ENCODE measurements at places on chromosomes 11 and 22.

DNA sequence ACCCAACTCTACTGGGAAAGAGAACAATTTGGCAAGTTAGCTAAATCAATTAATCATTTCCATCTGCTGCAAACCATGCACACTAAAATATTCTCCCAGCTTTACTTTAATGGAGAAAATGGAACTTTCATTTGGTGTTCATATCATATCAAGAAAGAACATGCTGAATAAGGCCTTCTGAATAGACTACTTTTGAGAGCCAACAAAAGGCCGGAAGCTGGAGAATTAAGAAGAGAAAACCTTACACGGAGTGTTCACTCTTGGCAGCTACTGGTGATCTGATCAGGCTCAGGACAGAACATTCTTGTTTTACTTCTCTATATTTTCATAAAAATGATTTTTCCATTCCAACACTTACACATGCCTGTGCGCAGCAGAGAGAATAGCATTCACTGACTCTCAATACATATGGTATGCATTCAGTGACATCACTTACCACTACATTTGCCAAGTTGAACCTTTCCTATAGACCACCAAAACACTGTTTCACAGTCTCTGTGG is 165.3 kb downstream of the TTC28 start:
- DNase-seq, result no peak

DNA sequence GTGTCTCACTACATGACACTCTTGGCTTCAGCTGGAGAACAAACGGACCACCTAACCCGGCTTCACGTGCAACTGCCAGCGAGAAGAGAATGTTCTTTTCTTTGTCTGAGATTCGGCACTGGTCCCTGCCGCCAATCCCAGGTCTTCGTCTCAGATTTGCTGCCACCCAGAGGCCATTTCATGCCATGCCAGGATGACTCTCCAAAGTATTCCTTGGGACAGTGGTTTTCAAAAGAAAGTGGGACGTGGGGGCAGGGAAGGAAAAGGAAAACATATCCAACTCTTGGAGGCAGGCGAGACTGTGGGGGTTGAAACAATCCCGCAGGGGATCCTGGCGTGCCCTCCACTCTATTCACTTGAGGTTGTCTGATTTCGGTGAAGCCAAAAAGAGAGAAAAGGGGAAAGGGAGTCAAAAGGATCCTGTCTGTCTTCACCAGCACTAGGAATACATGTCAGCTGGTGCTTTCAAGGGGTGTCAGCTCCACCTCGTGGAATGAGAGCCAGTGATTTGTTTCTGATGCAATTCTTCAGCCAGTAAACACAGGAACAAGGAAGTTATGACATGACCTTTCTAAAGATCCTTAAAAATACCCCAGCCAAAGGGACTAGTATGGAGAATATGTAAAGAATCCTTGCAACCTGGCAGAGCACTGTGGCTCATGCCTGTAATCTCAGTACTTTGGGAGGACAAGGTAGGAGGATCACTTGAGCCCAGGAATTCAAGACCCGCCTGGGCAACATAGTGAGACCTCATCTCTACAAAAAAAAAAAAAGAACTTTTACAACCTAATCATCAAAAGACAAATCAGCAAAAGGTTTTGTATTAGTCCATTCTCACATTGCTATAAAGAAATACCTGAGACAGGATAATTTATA is 41.0 kb upstream of the APLNR start:
- DNase-seq, result peak; percentile 75

DNA sequence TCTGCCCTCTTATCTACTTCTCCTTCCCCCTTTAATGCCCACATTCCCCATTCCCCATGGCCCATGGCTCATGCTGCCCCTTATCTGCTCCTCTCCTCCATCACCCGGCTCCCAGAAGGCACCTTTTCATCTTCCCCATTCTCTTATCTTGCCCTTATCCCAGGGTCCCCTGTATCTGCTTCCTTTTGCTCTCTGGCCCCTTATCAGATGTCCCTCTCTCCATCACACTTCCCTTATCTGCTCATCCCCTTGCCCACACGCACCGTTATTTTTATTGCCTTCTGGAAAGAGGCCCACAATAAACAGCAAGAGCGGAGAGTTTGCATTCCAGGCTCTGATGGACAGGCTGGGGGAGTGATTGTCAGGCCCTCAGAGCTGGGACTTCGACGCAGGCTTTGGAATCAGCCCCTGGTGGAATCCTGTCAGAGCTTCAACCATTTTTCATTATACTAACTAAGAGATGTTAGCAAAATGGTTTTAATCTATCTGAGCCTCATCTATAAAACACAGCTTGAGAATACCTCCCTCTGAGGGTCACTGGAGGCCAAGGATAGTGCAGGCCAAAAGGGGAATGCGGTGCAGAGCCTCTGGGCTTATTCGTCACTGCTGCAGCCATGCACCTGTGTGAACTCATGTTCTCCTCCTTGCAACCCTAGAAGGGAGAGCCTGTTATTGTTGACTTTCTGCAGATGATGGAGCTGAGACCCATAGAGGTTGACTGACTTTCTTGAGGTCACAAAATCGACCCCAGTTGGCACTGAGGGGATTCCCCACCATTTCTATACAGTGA is 37.0 kb upstream of the LRRC55 start:
- no peak for DNase-seq

DNA sequence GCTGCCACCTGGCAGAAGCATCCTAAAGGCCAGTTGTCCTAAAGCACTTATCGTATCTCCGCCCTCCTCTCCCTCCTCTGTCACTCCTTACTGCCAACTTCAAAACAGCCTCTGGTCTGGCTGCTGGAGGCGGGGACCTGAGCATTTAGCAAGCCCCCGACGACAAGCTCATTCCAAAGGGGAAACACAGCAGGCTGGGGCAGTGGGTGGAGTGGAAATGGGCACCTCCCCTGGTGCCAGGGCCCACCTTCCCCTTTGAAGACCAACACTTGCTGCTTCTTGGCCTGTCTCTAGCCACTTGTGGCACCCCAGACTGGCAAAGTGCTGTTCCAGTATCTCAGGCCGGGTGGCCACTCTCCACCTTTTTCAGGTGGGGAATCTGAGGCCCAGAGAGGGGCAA is 3.6 kb downstream of the MAP3K11 start:
- DNase-seq, result no peak

GRCh38 chr11:79122759-79123158 is 318.1 kb downstream of the TENM4 start:
- DNase-seq, result no peak

DNA sequence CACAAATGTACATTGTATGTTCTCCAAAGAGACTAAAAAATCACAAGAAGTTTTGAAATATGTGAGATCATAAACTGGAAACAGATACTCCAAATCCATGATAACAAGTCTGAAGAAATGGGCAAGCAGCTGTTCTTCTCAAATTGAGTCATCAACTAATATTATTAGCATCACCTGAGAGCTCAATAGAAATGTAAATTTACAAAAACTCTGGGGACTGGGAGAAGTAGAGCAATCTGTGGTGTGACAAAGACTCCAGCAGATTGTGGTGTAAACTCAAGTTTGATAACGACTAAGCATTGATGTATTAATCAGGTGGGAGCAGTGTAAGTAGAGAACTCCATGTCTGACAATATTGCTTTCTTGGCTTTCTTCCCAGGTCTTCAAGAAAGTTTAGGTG is 53.2 kb downstream of the GLYATL1 start:
- DNase-seq, result no peak

- DNase-seq, result no peak
Observed at GRCh38 chr22:48357961-48358360, 1469.7 kb downstream of the BRD1 start.

DNA sequence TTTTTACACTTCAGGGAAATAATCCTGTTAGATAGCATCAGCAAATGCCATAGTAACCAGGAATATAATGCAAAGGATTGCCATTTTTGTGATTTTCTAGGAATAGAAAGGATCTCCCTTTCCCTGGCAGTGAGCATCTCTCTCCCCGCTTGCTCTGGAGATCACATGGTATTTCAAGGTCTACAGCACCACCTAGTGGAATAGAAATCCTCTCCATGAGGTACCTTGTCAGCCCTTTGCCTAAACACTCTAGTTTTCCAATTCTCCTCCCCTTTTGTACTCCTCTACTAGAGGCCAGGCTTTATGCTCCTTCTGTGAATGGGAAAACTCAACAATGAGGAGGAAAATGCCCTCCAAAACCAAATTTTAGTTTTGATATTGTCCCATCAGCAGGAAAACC is 78.4 kb downstream of the XRRA1 start:
- peak; percentile 82 for DNase-seq

- no peak for DNase-seq
Observed at GRCh38 chr22:42331014-42331413, 60.6 kb upstream of the TCF20 start.

GRCh38 chr22:24068717-24069297 is 57.7 kb downstream of the CABIN1 start:
- no peak for DNase-seq

DNA sequence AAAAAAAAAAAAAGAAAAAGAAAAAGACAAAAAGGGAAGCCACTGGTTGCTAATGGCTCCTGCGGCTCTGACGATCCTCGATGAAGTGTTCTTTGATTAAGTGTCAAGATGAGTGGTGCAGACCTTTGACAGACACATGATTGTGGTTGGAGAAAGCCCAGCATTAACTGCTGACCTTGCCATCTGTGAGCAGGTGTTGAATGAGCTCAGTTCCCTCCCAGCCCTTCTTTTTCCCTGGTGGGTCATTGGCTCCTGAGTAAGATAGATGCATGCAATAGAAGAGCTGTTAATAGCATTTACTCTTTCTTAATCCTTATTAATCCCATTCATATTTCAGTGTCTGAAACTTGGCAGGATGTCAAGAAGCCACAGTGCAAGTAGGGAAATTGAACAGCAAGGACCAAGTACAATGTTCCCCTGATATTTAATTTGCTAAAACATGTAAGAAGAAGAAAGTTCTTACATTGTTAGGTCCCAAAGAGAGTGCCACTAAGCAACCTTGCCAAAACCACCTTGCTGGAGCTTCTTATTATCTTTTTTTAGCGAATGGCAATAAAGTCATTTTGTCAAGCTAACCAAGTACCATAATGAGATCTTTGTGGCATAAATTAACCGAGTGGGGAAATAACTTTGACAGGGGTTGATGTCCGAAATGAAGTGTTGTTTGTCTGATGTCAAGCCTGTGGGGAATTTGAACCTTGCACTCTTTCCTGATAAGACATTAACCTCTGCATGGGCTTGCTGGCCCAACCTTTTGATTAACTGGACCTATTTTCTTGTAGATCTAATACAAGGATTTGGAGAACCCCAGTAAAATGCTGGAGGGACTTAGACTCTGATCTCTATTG is 113.7 kb downstream of the PTPRJ start:
- peak; percentile 98 for DNase-seq

DNA sequence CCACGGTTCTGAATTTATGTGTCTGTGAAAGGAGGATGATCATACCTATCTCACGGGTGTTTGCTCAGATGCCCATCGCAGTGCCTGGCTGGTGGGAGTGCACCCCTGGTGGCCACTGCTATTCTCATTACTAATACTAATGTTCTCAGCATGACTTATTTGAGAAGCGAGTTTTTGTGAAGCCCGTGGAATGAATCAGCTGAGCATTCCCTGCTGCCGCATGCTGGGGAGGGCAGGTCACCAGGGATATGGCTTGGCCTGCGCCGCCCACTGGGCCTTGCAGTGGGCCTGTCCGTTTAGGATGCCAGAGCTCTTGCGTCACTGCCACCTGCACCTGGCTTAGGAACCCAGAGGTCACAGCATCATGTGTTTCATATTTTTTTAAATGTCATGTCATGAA is 16.9 kb downstream of the CTTN start:
- DNase-seq, result no peak

DNA sequence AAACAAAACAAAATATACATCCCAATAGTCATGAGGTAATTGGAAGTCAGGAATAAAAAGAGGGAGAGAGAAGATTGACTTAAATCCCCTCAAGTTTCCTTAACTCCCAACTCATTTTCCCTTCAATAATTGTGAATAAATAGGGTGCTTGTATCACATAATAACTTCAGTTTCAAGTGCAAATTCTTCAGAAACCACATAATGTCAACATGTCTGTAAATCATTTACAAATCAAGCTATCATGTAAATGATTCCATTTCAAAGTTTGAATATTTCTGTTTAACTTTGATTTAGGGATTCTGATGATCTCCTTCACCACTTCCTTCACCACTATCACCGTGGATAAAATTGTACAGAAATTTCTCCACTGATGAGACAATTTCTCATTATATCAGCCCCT is 23.2 kb downstream of the CASP5 start:
- DNase-seq, result no peak

GRCh38 chr11:123654566-123655081 is at the start of gene SCN3B:
Gene SCN3B (minus strand): TSS chr11:123654624. CDS start chr11:123653801, 823 bp downstream.
- no peak for DNase-seq

Measured in Karpas-422 (cell line).